Activated T-helper 17 cell treated with anti-CD3 and anti-CD28 coated beads, Interleukin-2, amount 50 U/mL, for 72 hours (primary cell): ENCODE measurements at places on chromosomes 16 and 17. TPM values are rescaled to one million over a fixed set of nuclear protein-coding genes. Genes with fewer than 3 reads are reported as not detected.

SLC38A8 gene
- not detected for total RNA-seq

NDE1 gene
- 117 TPM for total RNA-seq

CEMP1 gene
- not detected for total RNA-seq

MYLK3 gene
- 0.58 TPM for total RNA-seq

CIAO3 gene
- 47.1 TPM for total RNA-seq

SALL1 gene
- not detected for total RNA-seq

- ATAC-seq = no peak
These were observed 15.6 kb downstream of the SLFN12 start for GRCh38 chr17:35416659-35417058.

DNA sequence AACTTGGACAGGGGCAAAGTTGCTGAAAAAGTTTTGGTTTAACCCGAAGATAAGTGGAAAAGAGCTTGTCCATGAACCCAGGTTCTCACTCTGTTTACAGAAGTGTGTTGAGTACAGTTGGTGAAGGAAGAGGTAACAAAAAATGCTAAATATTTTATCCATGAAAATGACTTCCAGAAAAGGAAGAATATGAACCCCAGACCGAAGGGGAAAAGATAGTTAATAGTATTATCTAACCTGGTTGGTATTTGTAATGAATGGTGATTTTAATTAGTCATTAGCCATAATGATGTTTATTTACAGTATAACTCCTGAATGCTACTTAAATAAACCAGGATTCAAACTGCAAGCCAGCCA, 574 bp upstream of the TMEM106A start:
- ATAC-seq = no peak

GRCh38 chr16:85759136-85759535, 8.2 kb upstream of the C16orf74 start:
- ATAC-seq = no peak

DNA sequence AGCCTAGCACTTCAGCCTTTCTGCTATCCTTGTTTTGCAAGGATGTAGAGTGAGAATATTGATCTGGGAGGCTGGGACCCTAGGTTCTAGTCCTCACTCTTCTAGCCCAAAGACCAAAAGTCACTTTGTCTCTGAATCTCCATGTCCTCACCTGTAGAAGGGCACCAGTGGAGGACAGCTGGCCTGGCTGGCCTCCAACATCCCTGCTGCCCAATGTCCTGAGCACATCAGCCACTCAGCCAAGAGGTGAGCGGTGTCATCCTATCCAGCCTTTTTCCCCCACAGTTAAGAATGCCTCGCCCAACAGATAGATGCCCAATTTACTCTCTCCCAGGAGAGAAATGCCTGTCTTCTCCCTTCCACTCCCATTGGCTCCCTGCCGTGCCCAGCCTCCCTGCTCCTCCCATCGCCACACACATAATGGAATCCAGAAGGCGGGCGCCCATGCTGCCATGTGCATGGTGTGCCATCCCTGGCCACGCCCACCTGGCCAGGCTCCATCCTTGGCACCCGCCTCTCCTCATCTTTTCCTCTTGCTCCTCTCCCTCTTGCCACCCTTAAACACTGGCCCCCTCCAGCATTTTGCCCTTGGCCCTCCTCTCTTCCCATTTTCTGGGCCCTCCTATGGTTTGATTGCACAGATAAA, 157.3 kb upstream of the SDK2 start:
- ATAC-seq = no peak

GRCh38 chr17:66460558-66460957, 158.1 kb downstream of the PRKCA start:
- no peak for ATAC-seq

- ATAC-seq = no peak
These were observed 9.4 kb downstream of the CRYBA1 start for GRCh38 chr17:29255926-29256522.

- no peak for ATAC-seq
These were observed 9.5 kb downstream of the CD300LB start for GRCh38 chr17:74521701-74522201.
